Left kidney (tissue), 8 donors: ENCODE measurements at places on chromosomes 3 and 15. TPM values are rescaled to one million over a fixed set of nuclear protein-coding genes. Genes with fewer than 3 reads are reported as not detected.
A peak's percentile ranks its signal among the peaks of the same experiment; 100 is the strongest.

DNA sequence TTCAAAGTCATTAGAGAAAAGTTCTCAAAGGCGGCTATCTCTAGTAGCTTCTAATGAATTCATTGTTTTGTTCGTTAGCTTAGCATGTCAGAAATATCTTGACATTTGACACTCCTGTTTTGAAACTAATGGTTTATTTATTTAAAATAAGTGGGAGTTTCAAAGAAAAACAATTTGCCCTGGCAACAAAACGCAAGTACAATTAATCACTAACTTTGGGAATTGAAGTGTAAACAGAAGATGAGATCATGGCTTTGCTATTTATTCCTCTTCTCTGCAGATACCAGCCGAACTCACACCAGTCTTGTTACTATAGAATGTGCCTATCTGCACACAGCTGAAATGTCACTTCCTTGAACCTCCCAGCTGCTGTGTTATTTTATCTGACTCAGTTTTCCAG, 27.5 kb downstream of the MASP1 start:
- peak; percentile 57 for DNase-seq

DNA sequence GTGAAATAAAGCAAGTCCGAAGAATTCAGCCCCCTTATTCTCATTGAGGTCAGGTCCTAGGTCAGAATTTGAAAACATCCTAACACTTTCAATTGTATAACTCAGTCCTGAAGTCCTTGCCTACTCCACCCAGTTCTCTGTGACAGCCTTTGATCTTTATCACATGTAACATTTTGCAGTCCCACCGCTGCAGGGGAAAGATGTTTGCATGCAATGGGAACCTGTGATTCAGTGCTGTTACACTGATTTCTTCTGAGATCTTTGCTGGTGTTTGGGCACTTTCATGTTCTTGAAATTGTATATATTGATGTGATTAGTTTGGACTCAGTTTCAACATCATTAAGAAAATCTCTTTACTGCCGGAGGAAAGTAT, 18.0 kb upstream of the SECISBP2L start:
- no peak for DNase-seq

GRCh38 chr15:64441852-64442251, 18.5 kb upstream of the ZNF609 start:
- DNase-seq = no peak

The EPB42 gene
- 0.80 TPM for polyA plus RNA-seq

The EXOG gene
- polyA plus RNA-seq = 23.4 TPM
